ENCODE measurements at places on chromosomes 12 and 14. TPM values are rescaled to one million over a fixed set of nuclear protein-coding genes. Genes with fewer than 3 reads are reported as not detected.

MYRFL gene
- polyA plus RNA-seq: 1.1 TPM

BICDL1 gene
- 39.1 TPM for polyA plus RNA-seq

MYO1A gene
- 0.11 TPM for polyA plus RNA-seq

EML1 gene
- polyA plus RNA-seq: 44.8 TPM

PLXNC1 gene
- 5.9 TPM for polyA plus RNA-seq

POU6F1 gene
- polyA plus RNA-seq: 6.7 TPM

CRIP1 gene
- 32.5 TPM for polyA plus RNA-seq

KCNC2 gene
- 0.55 TPM for polyA plus RNA-seq

DNA sequence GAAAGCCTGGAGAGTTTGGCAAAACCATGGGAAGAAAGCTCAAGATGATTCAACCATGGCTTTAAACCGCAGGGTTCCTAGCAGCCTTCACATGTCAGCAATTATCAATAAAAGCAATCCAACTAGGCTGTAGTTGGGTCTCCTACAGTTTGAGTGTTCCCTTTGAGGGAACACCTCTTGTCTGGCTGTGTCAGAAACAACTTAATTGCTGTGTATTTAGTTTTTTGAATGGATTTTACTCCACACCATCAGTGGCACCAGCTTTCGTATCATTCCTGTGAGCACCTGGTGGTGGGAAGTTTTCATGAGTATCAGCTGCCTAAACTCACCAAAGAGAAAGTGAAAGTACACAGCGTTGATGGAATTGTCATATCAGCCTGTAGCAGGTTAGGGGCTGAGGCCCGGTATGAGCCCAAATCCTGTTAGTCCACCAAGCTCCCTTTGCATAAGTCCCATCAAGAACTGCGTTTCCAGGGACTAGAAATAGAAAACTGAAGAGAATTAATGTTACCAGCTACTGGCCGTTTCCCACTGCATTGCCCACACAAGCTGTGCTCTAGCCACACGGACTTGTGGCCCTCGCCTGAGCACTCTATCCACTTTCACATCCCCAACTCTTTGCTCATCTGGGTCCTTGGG is 10.9 kb upstream of the IL26 start:
- no peak for DNase-seq

DNA sequence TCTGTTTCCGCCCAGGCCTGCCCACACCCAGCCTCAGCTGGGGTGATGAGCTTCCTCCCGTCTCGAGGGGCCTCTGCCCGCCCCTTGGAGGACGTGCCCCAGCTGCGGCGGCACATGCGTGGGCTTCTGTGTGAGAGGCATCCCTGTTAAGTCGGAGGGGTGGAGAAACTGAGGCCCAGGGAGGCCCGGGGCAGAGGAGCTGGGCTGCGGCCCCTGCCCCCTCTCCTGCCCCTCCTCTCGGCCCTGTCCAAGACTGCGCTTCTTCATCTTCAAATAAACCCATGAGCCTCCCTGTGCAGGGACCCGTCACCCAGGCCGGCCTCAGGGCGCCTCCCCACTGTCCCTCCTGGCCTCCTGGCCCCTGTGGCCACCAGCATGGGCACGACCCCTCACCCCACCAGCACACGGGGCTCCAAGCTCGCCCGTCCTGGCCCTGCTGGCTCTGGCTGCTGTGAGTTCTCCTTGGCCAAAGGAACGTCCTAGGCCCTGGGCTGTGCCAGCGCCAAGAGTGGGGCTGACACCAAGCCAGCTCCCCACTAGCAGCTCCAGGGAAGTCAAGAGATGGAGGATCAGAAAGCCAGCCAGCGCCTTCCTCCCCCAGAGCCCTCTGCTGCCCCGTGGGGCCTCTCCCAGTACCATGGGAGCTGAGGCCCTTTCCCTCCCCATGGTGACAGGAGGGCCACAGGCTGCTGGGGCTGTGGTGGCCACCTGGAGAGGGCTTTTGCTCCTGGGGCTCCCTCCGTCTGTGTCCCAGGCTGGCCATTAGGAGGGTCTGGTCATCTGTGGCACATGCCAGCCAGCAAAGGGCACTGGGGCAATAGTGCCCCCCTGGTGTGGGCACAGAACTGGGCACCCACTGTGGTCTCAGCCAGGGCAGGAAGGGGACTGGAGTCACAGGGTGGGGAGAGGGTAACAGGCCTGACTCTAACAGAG is 180.4 kb downstream of the KIF26A start:
- no peak for DNase-seq

DNA sequence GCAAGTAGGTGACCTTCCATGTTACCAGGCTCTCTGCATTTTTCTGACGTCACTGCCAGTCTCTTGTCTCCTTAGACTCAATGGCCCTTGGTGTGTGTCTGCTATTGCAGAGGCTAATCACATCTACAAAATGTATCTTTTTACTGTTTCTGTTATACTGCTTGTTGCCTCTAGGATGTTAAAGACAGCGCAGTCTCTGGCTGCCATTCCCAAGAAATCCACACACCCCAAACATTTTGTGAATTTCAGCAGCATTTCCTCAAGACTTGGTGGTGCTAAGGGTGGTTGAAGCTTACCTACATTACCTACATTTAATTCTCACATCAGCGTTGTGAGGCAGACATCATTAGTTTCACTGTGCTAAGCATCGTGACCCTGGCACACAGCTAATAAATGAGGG is 87.2 kb downstream of the C12orf75 start:
- DNase-seq: no peak

GRCh38 chr12:10165421-10165820 is 6.5 kb downstream of the OLR1 start:
- DNase-seq: no peak

GRCh38 chr14:95569440-95569839 is 34.6 kb downstream of the GLRX5 start:
- DNase-seq: no peak

DNA sequence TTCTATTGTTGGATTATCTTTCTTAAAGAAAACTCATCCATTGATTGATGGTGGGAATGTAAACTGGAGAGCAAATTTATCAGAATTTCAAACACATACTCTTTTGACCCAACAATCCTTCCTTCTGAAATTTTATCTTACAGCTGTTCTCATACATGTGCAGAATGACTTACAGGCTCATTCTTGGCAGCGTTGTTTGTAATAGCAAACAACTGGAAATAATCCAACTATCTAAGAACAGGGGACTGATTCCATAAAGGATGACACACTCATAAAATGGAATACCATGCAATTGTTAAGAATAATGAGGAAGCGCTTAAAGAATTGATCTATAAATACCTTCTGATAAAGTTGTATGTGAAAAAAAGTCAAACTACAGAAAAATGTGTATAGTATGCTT is 24.0 kb downstream of the RHOJ start:
- no peak for DNase-seq

DNA sequence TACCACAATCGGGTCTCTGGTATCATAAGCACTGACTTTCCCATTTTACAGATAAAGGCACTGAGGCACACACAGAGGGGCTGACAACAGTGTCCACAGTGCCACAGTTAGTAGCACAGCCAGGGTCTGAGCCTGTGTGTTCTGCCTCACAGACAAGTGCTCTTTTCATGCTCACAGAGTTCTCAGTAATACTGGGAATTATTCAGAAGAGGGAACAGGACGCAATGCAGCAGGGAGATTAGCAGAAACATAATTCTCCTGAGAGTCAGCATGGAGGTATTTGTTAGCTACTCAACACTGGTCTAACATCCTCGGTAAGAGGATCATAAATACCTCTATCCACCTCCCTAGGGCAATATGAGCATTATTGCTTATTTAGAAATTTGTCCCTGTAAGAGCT is 219.3 kb upstream of the EEA1 start:
- no peak for DNase-seq

- no peak for DNase-seq
These were observed 16.2 kb downstream of the TEDC1 start for GRCh38 chr14:105507247-105507646.

DNA sequence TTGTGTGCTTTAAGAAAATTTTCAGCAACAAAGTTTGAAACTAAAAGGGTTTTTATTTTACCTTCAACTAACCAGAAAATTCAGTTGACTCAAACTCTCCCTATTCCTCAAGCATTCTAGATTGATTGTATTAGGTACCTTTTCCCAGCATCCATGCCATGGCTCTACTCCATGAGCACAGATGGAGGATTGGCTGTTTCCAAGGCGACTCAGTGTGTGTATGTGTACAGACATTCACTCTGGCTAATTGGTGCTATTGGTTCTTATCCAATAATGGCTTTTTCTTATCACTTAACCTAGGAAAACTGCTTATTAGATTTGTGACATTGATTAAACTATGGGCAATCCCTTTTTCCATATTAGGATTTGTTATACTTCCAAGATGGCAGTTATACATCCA is 202.6 kb downstream of the ANO6 start:
- no peak for DNase-seq

DNA sequence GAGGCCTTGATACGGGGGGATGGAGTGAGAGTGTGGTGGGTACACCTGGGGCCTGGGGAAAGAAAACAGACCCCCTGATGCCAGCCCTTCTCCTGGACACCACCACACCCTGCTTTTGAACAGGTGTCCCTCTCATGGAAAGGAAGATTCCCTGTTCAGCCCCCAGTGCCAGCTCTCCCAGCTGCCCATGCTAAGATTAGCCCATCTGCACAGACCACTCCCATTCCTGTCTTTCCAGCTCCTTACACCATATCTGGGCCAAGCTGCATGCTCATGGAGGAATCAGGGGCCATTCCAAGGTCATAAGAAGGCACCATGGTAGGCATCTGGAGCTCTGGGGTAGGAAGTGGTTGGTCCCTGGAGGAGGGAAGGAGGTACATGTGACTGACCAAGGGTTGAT is 9.6 kb downstream of the NAB2 start:
- DNase-seq: no peak

GRCh38 chr14:68666236-68666635 is 126.6 kb downstream of the ZFP36L1 start:
- DNase-seq: no peak

DNA sequence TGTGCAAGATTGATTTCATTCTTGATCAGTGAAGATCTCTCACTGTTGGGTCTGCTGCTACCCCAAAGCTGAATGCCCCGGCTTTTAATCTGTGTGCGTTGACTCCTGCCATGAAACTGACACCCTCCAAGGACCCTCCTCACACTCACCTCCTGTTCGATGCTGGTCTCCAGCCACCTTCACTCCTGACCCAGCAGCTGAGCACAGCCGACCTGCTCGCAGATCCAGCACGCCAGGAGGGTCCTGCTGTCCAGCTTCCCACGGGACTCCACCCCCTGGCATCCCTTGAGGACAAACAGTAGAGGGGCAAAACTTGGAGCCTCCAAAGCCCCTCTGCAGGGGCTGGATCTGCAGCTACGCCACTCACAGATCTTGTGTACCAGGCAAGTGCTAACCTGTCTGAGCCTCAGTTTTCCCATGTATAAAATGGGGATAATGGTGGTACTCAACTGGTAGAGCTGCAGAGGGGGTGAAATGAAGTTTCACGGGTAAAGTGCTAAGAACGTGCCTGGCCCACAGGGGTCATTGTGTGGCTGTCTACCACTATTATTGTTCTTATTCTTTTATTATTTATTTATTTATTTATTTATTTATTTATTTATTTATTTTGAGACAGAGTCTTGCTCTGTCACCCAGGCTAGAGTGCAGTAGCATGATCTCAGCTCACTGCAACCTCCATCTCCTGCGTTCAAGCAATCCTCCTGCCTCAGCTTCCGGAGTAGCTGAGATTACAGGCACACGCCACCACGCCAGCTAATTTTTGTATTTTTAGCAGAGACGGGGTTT is 178.0 kb downstream of the PHETA1 start:
- DNase-seq: no peak

DNA sequence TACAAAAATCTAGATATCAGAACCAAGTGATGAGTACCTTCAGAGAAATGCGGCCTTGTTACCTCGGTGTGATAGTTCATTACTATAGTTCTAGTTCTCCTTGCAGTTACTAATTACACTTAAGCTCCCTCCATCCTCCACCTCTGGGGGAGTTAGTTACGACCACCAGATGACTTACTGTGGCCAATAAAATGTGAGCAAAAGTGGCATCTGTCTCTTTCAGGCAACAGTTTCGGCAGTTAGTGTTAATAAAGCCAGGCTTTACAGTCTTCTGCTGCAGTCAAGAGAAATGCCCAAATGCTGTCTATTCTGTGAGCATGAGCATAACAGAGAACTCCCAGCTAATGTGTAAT is 6.0 kb downstream of the TXNDC16 start:
- DNase-seq: no peak
